ENCODE measurements at places on chromosomes 4 and X.
A peak's percentile ranks its signal among the peaks of the same experiment; 100 is the strongest.

DNA sequence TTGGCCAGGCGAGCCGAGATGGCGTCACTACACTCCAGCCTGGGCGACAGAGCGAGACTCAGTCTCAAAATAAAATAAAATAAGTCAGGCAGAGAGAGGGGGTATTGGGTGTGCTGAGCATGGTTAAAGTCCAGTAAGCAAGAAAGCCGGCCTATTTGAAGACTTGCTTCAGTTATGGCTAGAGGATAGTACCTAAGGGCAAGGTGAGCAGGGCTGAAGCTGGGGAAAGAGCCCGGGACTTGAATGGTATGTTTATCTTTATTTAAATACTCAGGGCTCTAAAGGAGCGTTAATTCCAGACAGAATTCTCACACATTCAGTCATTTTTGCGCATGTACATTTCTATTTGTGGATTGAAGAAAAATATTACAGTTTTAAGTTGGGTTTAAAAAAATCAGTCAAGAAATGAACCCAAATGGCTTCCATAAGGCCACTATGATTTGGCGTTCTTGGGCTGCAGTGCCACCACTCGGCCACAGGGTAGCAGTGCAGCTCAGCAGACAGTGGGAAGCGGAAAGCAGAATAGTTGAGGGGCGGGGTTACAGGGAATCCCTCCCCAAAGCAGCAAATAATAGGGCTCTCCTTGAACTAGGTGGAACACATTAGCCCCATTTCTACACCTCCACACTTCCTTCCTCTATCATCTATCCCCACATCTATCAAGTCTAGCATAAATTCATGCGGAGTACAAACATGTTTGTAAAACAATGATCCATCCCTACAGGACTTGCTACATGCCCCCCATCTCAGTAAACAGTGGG lies 37.2 kb upstream of the SH3D19 start:
- peak; percentile 82 for DNase-seq

DNA sequence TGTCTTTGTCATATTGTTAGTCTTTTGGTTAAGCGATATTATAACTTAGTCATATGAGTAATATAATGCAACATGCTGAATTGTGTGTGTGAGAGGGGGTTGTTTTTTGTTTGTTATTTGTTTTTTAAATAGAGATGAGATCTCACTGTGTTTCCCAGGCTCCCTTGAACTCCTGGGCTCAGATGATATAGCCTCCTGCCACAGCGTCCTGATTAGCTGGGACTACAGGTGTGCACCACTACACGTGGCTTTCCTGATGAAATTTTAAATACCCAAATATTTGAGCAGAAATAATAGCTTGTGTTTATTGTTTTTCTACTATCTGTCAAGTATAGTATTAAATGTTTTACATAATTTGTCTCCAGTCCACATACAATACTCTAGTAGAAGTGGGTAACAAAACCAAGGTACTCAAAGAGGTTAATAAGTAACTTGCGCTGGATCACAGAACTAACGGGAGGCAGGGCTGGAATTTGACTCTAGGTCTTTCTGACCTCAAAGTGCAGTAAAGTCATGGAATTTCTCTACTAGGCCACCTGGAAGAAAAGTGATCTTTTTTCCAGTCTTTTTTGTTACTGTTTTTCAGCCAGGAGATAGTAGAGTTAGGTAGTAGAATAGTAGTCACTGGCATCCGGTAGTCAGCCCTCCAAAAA lies 47.8 kb downstream of the CLCN3 start:
- no peak for DNase-seq

DNA sequence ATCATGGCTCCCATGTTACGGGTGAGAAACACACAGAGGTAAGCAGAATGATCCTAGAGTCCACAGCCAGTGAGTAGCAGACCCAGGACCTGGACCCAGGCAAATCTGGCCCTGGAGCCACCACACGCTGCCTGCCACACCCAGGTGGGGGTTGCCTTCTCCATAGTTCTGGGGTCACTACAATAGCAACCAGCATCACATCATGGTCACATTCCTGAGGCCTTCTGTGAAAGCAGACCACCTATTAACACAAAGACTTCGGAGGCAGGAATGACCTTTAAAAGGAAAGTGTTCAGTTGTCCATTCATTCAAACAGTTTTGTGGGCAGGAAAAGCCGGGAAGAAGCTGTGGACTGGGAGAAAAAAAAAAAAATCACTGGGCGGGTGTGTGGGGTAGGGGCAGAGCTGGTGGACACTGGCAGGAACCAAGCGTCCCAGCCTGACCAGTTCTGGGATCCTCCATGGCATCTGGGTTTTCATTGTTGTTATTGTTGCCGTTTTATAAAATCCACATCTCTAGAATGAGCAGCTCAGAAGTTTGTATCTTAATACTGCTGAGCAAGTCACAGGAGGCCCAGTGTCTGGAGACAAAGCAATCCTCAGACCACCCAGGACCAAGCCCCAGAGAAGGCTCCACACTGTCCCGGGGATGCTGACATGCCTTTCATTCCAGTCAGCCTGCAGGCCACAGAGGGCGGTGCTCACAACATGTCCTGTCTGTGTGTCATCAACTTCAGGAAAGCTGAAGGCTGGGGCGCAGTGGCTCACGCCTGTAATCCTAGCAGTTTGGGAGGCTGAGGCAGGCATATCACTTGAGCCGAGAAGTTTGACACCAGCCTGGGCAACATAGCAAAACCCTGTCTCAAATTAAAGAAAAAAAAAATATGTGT lies 67.0 kb downstream of the SEL1L3 start:
- DNase-seq = no peak

DNA sequence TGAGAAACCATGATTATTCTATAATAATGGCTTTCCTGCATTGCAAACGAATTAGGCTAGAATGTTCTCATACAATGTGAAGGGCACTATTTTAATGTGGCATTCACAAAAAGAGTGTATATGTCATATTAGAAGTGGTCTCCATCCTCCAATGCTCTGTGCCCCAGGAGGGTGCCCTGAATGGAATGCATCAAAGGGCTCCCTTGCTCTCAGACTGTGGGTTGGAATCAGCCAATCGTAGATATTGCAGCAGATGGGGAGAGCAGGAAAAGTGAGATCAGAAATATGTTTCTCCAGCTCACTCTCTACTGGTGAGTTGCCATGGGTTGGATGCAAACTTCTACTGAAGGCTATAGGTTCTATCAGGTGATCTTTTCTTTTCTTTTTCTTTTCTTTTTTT lies 11.9 kb upstream of the NSUN7 start:
- DNase-seq = no peak

GRCh38 chr4:187183826-187184225 lies 460.2 kb upstream of the FAT1 start:
- DNase-seq = no peak

Measured in DND-41 (cell line).